Stimulated activated CD4-positive, alpha-beta T cell treated with anti-CD3 and anti-CD28 coated beads, Interleukin-1b, Interleukin-23, amount 100 ng/mL, for 48 hours (primary cell): ENCODE measurements at places on chromosomes 4 and X.
A peak's percentile ranks its signal among the peaks of the same experiment; 100 is the strongest.

GRCh38 chrX:18288716-18289115, 65.8 kb downstream of the SCML2 start:
- DNase-seq: no peak

DNA sequence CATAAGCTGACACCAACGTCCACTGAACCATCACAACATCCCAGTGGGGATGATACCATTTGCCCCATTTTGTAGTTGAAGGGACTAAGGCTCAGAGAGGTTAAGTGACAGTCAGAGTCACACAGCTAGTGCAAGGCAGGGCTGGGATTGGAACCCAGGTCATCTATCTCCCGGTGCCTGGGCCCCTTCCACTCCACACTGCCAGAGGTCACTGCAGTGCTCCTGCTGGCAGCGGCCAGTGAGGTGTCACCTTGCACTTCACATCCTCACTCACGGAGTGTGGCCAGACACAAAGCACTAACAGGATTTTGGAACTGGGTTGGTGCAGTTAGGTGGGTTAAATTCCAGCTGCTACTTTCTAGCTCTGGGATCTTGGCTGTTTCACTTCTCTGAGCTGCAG, 118.7 kb downstream of the ENPP6 start:
- DNase-seq: no peak

- DNase-seq: no peak
These were observed 1037.0 kb upstream of the SLIT2 start for GRCh38 chr4:19214591-19215186.

DNA sequence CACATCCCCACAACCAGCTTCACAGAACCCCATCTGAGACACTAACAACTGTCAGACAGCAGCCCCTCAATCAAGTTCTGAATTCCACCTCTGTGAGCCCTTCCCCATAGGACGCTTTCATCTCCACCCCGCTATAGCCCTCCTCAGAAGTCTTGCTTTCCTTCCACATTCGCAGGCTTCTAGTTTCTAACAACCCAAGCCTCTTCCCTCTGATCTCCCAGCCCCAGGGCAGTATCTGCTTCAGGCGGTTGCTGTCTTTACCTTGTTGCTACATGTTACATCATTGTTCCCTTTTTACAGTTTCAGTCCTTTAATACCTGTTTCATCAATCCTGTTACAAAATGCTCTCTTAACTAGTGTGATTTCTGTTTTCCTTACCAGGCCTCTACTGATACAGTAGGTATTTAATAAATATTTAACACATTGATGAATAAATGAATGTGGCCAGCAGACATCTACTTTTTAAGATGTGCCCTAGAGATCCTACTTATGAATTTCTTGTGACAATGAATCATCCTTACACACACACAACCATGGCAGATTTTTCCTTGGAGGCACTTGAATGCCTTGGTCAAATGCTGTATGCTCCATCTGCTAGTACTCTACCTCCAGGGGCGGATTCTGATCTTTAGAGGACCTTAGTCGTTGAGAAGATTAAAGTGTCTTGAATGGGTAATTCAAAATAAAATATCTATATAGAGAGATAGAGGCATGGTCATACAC, 164.7 kb upstream of the SLIT2 start:
- no peak for DNase-seq

- no peak for DNase-seq
These were observed 38.7 kb downstream of the TSPAN7 start for GRCh38 chrX:38599796-38600755.

- no peak for DNase-seq
These were observed 55.8 kb downstream of the FNIP2 start for GRCh38 chr4:158824425-158825274.

GRCh38 chrX:42247241-42247640, 323.9 kb upstream of the CASK start:
- no peak for DNase-seq

GRCh38 chrX:111124418-111124817, 28.4 kb downstream of the PAK3 start:
- no peak for DNase-seq

GRCh38 chrX:107731831-107732502, 43.6 kb downstream of the TSC22D3 start:
- no peak for DNase-seq

DNA sequence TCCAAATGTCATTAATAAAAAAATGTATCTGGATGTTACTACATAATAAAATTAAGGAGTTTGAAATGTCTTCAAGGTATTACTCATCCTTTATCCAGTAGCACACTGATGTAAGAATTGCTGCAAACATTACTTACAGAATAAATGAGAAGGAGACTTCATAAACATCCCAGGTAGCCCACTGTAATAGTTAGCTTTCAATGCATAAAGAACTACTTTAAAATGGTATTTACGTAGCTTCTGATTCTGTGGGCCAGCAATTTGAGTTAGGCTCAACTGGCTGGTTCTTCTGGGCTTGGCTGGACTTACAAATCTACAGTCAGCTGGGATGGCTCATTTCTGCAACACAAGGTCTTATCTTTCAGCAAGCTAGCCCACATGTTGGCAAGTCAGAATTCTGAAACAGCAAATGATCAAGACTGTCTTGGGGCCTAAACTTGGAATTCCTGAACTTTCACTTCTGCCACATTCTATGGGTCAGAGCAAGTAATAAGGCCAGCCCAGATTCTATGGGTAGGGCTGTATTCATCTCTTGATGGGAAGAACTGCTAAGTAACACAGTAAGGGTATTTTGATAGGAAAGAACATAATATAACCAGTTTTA, 522.5 kb downstream of the IQCM start:
- DNase-seq: no peak

GRCh38 chr4:167614866-167615265, 380.6 kb upstream of the SPOCK3 start:
- DNase-seq: no peak

DNA sequence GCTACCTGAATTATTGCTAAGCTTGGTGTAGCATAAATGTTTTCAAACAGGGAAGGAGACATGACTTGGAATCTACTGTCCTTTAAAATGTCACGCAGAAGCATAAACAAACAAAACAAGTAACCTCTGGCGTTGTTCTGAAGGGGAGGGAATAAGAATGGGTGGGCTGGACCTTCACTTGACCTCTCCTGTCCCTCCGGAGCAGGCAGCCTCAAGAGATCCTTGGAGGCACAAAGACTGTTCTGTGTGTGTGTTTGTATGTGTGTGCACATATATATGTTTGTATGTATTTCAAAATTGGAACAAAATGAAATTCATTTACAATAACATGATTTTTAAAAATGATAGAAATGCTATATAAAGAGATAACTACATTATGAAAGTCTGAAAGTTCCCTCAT, 91.3 kb upstream of the DCLK2 start:
- no peak for DNase-seq

DNA sequence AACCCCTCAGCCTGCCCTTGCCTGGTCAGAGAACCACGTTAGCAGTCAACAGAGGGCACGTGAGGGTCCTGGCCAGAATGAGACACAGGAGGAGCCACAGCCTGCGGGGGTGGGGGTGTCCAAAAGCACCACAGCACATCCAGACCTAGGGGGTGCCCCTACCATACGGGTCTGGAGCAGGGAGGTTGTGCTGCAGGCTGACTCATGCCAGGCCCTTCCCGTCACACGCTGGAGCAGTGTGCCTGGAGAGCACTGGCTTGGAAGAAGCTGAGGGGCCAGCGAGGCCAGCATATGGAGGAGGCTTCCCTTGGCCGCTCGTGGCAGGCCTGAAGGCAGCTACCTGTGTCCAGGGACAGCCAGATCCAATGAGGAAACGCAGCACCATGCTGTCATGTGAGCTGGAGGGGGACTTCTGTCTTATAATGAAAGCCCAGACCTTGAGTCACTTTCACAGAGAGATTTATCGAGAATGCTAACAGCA, 1.5 kb upstream of the IRAK1 start:
- peak; percentile 22 for DNase-seq

GRCh38 chrX:51922561-51922960, 29.1 kb downstream of the MAGED1 start:
- no peak for DNase-seq

GRCh38 chr4:141705048-141705746, 68.8 kb downstream of the IL15 start:
- DNase-seq: no peak

- DNase-seq: no peak
These were observed 2.2 kb upstream of the RTL8B start for GRCh38 chrX:135024526-135024925.

GRCh38 chrX:44299177-44299576, 44.3 kb downstream of the EFHC2 start:
- no peak for DNase-seq

DNA sequence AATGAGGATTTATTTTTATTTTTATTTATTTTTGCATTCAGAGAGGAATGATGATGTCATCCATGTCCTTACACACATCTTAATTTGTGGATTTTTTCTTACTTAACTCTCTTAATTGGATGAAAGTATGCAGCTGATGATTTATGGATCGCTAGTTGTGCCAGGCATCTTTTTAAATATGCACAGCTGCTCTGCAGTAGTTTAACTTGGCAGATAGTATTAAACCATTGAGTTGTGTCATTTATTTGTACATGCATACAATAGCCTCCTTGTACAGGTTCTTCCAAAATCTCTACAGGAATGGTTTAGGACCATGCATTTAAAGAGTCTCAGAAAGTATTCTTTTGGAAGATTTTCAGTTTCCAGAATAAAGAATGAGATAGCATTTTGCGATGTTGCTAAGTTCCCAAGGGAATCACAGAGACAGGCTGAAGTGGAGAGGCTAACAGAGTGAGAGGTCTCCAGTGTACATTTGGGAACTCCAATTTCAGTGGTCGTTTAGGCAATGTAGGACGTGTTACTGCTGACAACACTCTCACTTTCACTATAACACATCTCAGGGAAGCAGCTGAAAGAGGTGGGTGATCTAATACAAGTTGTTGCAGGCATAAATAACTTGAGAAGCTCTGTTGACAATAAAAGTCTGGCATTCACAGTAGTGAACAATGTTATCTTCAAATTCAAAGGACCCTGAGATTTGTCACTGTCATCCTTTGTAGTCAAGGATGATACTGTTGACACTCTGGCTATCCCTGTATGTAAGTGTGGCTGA, 49.9 kb upstream of the SCRG1 start:
- DNase-seq: no peak

DNA sequence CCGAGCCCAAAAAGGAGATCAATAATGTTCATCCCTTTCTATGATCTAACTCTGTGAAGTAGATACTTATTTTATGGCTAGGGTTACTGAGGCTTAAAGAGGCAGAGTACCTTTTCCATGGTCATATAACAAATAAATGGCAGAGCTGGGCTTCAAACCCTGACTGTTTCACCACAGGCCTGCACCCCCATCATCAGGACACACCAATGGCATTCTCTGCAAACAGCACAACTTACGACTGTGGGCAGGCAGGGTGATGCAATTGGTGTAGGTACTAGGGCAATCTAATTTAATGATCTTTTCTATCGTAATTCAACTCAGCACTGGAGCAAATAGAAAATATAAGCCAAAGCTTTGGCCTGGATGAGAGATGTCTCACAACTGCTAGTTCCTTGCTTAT, 118.8 kb upstream of the CBR4 start:
- no peak for DNase-seq

- no peak for DNase-seq
These were observed 106.9 kb upstream of the MID1IP1 start for GRCh38 chrX:38694394-38694793.

GRCh38 chr4:146051728-146052391, 113.2 kb upstream of the ZNF827 start:
- DNase-seq: no peak

DNA sequence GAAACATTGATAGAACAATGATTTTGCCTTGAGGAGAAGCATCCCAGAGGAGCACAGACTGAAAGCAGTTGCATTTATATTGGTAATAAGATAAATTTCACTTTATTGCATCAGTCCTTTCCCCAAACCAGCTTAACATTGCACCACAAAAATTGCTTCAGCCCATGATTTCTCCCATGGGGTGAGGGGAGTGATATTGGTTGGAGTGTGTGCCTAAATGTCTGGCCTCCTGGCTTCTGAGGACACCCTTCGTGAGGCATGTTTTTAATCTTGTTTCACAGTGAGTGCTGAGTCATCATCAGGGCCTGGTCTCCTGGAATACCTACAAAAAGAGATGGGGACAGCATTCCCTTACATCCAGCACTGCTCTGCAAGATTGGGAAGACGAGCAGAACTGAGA, 487.9 kb downstream of the C4orf33 start:
- no peak for DNase-seq

DNA sequence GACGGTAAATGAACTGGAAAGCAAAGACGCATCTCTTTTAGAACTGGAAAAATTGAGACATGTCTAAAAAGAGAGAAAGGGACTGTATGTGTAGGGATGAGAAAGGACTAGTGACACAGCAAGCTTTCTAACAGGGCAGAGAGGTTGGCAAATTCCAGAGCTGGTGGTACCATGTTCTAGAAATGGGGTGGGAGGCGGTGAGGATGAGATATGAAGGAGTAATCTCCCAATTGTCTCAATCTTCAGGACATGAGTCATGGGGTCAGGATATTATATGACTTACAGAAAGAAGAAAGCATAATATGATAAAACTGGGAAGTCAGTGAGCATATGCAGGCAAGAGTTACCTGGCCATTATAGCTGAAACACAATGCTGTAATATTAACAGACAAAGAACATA, 14.2 kb downstream of the TAB3 start:
- no peak for DNase-seq

DNA sequence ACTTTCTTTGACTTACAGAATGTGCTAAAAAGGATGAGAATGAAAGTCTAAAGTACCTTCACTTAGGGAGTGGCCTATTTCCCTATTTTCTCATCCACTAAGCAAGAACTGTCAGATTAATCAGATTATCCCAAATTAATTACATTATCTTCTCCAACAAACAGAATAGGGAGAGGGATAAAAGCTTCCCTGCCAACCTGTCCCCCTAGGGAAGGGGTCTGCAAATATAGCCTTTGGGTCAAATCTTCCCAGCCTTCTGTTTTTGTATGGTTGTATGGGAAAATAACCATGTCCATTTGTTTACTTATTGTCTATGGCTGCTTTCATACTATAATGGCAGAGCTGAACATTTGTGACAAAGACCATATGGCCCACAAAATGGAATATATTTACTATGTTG, 57.1 kb upstream of the USP38 start:
- no peak for DNase-seq
